Stimulated activated naive CD8-positive, alpha-beta T cell treated with anti-CD3 and anti-CD28 coated beads, Interleukin-15, amount 100 ng/mL, for 72 hours (primary cell): ENCODE measurements at places on chromosomes 3 and 15.
A peak's percentile ranks its signal among the peaks of the same experiment; 100 is the strongest.

DNA sequence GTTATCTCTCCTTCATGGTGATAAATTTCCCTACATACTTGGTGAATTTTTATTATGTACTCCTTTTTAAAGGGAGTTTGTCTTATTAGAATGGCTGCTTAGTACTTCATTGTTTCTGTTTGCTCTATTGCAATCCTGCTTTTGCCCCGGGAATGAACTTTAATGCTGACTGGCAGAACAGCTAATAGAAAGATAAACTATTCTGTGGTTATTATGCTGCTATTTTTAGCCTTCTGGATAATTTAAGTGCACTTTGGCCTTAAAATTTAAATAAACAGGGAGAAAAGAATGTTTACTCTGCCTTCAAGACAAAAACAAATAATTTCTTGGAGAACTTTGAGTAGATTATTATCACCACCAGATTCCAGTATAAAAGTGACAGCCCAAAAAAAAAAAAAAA lies 413.8 kb upstream of the CCDC54 start:
- no peak for DNase-seq

DNA sequence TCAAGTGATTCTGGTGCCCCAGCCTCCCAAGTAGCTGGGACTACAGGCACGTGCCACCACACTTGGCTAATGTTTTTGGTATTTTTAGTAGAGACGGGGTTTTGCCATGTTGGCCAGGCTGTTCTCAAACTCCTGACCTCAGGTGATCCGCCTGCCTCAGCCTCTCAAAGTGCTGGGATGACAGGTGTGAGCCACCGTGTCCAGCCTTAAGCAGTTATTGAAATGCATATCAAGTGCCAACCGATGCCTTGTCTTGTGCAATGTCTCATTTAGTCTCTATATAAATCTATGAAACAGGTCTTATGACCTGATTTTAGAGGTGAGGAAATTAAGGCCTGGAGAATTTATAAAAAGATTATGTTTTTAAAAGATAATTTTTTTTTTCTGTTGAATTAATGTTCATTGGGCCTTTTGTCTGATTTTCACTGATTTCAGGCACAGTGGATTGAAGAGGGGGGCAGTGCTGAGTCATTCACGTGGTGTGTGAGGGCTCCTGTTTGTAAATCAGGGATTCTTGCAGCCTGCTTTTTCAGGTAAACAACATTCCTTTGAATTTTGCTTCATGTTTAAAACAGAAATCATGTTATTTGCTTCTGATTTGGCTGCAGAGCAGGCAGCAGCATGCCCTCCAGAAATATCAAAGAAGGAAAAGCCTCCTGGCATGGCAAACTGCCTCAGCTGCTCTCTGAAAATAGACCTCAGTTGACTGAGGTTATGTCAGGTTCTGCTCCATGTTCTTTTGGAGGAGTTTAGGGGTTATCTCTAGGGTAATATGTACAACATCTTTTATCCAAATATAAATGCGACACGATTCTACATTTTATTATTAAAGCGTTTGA lies 407.0 kb upstream of the RGMA start:
- no peak for DNase-seq

GRCh38 chr3:196409409-196409808 lies 22.8 kb downstream of the UBXN7 start:
- DNase-seq = no peak

DNA sequence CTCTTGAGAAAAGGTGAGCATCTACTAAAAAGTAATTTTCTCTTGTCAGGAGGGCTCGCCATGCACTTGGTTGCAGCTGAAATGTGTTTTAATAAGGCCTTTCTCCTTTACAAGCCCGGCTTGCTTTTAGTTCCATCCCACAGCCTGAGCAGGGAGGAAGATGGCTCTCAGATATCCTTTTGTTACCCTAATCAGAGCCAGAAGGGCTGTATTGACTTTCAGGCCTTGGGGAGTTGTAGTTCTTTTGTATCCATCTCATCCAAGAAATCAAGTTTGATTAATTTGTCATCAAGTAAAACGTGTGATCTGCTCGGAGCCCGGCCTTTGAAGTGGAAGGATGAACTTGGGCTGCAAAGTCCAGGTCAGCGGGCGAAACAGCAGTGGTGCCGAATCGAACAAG lies 52.9 kb downstream of the EIF4E3 start:
- no peak for DNase-seq

DNA sequence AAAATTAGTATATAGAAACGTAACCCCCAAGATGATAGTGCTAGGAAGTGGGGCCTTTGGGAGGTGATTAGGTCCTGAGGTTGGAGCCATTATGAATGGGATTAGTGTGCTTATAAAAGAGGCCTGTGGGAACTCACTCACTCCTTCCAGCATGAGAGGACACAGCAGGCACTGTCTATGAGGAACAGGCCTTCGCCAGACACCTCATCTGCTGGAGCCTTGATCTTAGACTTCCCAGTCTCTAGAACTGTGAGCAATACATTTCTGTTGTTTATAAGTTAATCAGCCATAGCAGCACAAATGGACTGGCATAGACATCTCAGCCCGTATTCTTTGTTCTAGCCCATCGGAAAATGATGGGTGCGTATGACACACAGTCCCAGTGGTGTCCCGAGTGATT lies 152.3 kb downstream of the GABRG3 start:
- DNase-seq = no peak

DNA sequence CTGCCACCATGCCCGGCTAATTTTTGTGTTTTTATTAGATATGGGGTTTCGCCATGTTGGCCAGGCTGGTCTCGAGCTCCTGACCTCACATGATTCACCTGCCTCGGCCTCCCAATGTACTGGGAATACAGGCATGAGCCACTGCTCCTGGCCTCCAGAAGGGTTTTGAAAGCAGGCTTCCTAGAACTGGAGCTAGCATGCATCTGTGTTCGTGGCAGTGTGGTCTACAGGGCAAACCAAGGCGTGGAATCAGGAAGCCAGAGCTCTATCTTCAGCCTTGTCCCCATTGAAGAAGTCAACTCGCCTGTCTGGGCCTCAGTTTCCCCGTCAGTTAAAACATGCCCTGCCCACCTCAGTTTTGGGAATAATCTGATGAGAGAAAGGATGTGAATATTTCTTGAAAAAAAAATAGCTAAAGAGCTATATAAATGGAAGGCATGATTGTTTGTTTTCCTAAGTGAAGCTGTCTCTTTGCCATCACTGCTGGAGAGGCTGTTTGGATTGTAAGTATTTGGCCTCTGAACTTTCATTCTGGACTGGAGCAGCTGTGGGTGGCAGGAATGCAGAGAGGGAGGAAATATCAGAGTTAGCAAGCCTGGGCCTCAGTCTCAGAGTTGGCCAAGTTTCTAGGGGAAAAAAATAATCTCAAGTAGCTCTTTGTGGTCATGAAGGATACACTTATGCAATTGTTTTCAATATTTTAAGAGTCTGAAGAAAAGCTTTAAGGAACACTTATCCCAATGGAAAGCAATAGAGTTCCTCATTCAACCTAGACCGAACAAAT lies 36.5 kb upstream of the UACA start:
- DNase-seq = no peak

DNA sequence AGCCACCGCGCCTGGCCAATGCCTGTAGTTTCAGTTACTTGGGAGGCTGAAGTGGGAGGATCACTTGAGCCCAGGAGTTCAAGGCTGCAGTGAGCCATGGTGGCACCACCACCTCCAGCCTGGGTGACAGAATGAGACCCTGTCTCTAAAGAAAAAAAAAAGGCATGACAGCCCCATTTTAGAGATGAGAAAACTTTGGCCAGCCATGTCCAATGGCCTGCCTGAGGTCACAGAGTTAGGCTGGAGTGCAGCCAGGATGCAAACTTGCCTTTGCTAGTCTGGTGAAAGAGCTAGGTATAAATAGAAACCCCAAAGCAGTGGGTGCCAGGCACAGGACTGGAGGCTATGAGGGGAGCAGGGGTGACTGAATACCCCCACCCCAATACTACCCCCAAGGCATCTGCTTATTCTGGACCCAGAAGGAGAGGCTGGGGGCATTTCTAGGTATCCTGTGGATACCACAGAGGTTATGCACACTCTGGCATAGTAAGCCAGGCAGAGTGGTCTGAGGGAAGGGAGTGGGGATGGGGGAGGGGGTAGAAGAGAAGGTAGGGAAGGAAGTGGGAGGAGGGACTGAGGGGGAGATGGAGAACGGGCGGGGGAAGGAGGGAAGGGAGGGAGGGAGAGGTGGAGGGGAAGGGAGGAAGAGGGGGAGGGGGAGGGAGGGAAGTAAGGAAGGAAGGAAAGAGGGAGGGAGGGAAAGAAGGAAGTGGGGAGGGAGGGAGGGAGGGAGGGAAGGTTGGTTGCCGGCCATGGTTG lies 16.2 kb upstream of the C15orf39 start:
- no peak for DNase-seq

DNA sequence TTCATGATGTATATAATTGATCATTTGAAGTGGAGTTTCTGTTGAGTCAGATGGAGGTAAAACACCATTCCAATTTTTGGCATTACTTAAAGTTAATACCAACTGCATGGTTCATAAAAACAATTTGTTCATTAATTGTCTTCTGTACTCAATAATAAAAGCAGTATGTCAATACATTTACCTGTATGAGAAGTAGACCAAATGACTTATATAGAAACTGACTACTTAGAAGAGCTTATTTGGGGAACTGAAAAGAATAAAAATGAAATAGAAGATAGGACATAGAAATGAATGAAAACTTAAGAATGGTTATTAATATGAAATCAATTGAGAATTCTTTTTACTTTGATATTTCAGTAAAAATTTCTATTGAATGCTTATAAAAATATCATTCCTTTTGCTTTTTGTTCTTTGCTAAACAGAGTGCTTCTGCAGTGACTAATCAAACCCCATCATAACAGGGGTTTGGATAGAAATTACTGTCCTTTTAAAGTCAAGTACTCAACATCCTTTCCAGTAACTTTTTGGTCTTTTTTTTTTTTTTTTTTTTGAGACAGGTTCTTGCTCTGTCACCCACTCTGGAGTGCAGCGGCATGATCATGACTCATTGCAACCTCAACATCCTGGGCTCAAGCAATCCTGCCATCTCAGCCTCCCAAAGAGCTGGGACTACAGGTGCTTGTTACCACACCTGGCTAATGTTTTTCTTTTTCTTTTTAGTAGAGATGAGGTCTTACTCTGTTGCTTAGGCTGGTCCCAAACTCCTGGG lies 6.5 kb upstream of the CRYBG3 start:
- DNase-seq = no peak

- no peak for DNase-seq
Measured at GRCh38 chr3:30547716-30548115, 58.7 kb upstream of the TGFBR2 start.

- DNase-seq = no peak
Measured at GRCh38 chr3:145307272-145307671, 853.7 kb downstream of the PLOD2 start.

DNA sequence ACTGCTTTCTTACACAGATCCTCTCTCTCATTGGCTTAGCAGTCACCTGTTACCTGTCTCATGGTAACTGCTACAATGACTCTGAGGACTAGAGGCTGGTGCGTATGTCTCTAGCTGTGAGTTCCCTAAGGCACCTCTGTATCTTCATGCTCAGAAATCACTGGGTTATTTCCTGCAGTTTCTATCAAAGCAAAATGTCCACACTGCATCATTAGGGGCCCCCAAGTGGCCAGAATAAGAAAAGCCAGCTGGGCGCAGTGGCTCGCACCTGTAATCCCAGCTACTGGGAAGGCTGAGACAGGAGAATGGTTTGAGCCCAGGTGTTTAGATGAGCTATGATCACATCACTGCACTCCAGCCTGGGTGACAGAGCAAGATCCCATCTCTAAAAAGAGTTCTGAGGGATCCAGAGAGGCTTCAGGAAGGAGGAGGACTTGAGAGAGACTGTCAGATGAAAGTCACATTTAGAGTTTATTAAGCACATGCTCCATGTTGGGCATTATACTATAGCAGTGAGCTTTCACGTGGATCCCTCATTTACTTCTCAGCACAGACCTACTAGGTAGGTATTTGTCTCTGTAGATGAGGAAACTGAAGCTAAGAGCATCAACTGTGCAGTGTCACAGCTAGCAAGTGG lies 2.3 kb upstream of the VPS18 start:
- DNase-seq = peak; percentile 38

DNA sequence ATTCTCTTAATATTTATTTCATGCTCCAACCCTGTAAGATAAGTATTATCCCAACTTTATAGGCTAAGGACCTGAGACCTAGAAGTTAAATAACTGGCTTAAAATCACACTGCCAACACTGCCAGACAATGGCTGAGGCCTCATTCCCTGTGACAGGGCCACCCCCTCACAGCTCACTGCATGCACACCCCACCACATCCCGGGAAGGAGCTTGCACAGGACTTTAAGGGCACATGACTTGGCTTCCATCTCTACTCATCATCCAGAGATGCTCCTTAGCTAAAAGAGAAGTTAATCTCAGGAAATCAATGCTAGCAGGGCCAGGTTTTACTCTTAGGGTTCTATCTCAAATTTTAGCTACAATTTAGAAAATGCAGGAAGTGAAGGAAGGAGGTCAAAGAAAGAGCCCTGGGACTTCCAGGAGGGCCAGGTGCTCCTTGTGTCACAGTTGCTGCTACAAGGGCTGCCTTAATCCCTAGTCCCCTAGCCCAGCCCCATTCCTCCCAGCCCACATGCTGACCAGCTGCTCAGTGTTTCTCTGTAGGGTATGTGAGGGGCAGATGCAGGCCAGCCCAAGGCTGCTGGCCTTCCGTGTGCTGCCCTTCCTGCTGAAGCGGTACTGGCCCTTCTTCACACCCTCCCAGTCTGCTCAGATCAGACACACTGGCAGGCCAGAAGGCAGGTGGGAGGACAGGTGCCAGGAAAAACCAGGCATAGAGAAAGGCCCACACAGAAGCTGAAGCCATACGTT lies 53.5 kb downstream of the WWTR1 start:
- DNase-seq = no peak

GRCh38 chr15:80991421-80991820 lies 1.8 kb upstream of the MESD start:
- DNase-seq = no peak

DNA sequence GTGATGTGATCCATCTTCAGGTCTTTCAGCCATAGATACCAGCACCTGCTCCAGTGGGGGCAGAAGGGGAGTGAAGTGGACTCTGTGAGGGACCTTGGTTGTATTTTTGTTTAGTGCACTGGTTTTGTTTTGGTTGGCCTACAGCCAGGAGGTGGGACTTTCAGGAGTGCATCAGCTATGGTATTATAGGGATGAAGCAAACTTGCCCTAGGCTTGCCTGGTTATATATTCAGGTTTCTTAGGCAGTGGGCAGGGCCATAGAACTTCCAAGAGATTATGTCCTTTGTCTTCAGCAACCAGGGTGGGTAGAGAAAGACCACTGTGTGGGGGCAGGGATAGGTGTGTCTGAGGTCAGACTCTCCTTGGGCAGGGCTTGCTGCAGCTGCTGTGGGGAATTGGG lies 337.3 kb upstream of the SGO1 start:
- no peak for DNase-seq

- DNase-seq = no peak
Measured at GRCh38 chr15:57032338-57032737, 113.9 kb downstream of the TCF12 start.
